PC-9 (cell line): ENCODE measurements at places on chromosomes 5 and 9.

- peak; percentile 81 for DNase-seq
Observed at GRCh38 chr9:5817862-5818261, 15.1 kb downstream of the ERMP1 start.

GRCh38 chr9:118362596-118362995 lies 658.4 kb downstream of the TLR4 start:
- no peak for DNase-seq

GRCh38 chr9:37202091-37202490 lies 81.7 kb downstream of the ZCCHC7 start:
- no peak for DNase-seq

DNA sequence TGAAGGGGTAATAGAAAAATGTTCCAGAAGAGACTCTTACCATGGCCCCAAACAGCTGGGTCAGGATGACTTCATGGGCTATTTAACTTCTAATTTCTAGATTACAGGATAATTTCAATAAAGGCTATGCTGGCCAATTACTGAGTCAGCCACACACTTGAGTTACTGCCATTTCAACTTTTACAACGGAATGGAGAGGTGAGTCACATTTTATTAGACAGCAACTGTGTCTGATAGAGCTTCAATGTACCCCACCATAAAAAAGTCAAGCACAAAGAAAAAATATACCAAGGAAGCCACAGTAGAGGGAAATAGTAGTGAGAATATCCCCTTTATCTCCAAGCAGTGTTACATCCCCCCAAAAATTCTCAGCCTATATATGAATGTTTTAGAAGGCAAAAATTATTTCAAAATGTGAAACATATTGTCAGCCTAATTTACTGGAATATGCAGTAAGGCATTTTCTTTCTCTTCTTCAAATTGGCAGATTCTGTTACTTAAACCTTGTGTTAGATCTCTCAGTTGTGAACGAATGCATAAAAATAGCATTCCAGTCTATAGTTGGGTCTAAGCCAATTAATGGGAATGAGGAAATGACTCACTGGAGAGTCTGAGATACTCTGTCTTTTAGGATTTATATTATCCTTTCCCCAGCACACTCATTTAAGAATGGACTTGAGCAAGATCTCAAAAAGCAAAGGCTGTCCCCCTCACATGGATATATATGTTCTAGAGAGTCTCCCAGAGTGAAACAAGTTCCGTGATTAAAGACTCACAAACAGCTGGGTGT lies 47.1 kb upstream of the RAI14 start:
- peak; percentile 94 for DNase-seq

DNA sequence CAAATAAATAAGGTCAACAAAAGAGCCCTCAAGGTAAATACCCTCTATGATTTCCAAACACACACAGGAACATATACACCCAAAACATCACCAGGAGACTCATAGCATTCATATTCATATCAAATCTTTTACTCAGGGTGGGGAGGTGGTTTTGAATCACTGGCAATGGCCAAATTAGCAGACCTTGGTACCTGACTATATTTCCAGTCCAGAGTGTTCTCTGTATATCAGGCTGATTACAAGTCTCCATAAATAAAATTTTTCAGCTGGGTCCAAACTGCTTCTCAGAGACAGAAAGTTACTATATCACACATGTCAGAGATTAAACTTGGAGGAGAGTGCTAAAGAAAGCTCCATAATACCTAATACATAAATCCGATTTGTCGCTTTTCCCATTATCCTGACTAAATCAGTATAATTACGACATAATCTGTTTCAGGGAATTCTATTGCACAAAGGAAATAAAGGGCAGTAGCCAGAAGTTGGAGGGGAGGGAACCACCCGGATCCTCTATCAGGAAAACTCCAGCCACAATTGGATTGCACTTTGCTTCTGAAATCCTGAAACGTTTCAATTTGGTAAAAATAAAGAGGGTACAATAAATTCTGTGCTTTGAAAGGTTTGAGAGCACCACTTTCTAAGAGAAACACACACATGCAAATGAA lies 7.0 kb upstream of the GOLGA1 start:
- no peak for DNase-seq

DNA sequence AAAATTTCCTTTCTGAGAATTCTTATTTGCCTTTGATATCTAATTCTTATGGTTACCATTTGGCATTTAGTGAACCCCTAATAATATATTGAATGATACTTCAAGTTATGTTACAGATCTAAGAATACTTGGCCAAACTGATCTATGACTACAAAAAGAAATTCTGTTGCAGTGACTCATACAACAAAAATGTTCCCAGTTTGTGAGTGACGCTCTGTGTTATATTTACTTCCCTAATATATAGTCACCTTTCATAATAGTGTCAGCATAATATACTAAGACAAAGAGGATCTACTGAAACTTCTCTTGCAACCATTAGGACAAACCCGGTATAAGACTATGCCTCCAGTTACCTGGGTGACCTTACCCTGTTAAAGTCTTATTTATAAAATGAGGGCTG lies 216.9 kb upstream of the TLX3 start:
- no peak for DNase-seq

- DNase-seq: no peak
Observed at GRCh38 chr9:78688796-78689195, 391.9 kb downstream of the PSAT1 start.

- no peak for DNase-seq
Observed at GRCh38 chr9:99262949-99263418, 40.9 kb downstream of the SEC61B start.
